ENCODE measurements at places on chromosomes 11 and 22. TPM values are rescaled to one million over a fixed set of nuclear protein-coding genes. Genes with fewer than 3 reads are reported as not detected.

Gene GAL
- 80.9 TPM for total RNA-seq

- no peaks in the 10 kb centered on the region for H3K36me3 ChIP-seq
- no peaks in the 10 kb centered on the region for H3K27me3 ChIP-seq
- H3K4me3 ChIP-seq: no peak overlapping the region
- peak; percentile 9 for DNase-seq
- H3K4me1 ChIP-seq: peaks cover 4% of the 10 kb centered on the region
- no peak overlapping the region for H3K27ac ChIP-seq
These were observed 582.3 kb upstream of the CHORDC1 start for GRCh38 chr11:90805172-90805571.

Gene DYNC2H1
- 23.5 TPM for total RNA-seq

Gene PICK1
- total RNA-seq: 28.3 TPM

Gene KDM4E
- total RNA-seq: not detected

Gene BIRC3
- not detected for total RNA-seq

Gene OR8K5
- not detected for total RNA-seq

- peak; percentile 80 for DNase-seq
- peaks cover 14% of the 10 kb centered on the region for H3K36me3 ChIP-seq
- no peak overlapping the region for H3K27ac ChIP-seq
- H3K4me1 ChIP-seq: no peaks in the 10 kb centered on the region
These were observed 25.8 kb downstream of the DDIAS start for GRCh38 chr11:82927264-82927880.

GRCh38 chr11:1559111-1559951 lies 12.7 kb downstream of the DUSP8 start:
- DNase-seq: peak; percentile 84
- peaks cover 35% of the 10 kb centered on the region for H3K4me1 ChIP-seq
- no peaks in the 10 kb centered on the region for H3K36me3 ChIP-seq
- H3K4me3 ChIP-seq: peak overlapping the region; percentile 20
- H3K27me3 ChIP-seq: peaks cover 39% of the 10 kb centered on the region
- no peak overlapping the region for H3K27ac ChIP-seq

- no peaks in the 10 kb centered on the region for H3K4me1 ChIP-seq
- no peak overlapping the region for H3K4me3 ChIP-seq
- H3K27me3 ChIP-seq: no peaks in the 10 kb centered on the region
- DNase-seq: no peak
These were observed 29.6 kb upstream of the DNAJB13 start for GRCh38 chr11:73921180-73921579.

Gene KCNJ1
- not detected for total RNA-seq

Gene PARVB
- total RNA-seq: 15.5 TPM

- no peaks in the 10 kb centered on the region for H3K4me1 ChIP-seq
- DNase-seq: no peak
- no peak overlapping the region for H3K4me3 ChIP-seq
These were observed 22.3 kb upstream of the GLYATL2 start for GRCh38 chr11:58866788-58867187.

Gene SNX32
- 0.49 TPM for total RNA-seq

Gene AMPD3
- 2.1 TPM for total RNA-seq

Gene APOA5
- total RNA-seq: 0.35 TPM

Gene MAJIN
- total RNA-seq: not detected

Gene GLB1L2
- total RNA-seq: 12.3 TPM

Gene SYT7
- total RNA-seq: 7.0 TPM

DNA sequence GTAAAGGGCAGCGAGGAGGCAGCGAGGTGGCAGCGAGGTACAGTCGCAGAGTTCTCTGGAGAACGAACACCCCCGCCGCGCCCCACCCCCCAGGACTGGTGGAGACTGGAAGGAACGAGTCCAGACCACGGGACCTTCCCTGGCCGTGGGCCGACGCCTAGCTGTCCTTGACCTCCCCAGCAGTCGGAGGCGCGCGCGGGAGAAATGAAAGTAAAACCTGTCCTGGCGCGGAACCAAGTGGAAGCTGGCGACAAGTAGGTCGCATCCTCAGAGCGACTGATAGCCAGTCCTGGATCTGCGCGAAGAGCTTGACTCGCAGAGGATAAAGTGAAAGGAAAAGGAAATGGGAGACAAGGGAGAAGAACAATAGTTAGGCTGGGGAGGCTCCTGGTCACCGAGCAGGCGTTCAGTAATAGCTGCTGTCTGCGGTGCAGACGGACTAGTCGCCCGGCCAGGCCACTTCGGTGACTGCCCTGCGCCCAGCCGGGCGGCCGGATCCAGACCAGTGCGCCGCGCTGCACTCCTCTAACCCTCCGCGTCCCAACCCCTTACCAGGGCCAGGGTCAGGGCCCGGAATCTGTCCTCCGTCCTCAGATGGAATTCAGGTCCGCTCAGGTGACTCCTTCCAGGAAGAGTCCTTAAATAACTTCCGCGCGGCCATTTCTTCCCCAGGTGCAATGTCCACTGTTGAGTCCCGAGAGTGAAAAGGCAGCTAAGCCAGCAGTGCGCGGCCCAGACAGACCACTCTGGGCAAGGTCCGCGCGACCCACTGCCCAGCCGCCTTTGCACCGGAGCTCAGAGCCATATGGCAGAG lies 1.9 kb upstream of the ADM start:
- peak; percentile 71 for DNase-seq
- H3K4me3 ChIP-seq: peak overlapping the region; percentile 92
- no peak overlapping the region for H3K27ac ChIP-seq
- H3K4me1 ChIP-seq: peaks cover 18% of the 10 kb centered on the region
- H3K36me3 ChIP-seq: no peaks in the 10 kb centered on the region

GRCh38 chr11:96328395-96329010 lies 14.5 kb downstream of the MAML2 start:
- H3K27me3 ChIP-seq: no peaks in the 10 kb centered on the region
- no peaks in the 10 kb centered on the region for H3K36me3 ChIP-seq
- no peak for DNase-seq
- no peak overlapping the region for H3K4me3 ChIP-seq

DNA sequence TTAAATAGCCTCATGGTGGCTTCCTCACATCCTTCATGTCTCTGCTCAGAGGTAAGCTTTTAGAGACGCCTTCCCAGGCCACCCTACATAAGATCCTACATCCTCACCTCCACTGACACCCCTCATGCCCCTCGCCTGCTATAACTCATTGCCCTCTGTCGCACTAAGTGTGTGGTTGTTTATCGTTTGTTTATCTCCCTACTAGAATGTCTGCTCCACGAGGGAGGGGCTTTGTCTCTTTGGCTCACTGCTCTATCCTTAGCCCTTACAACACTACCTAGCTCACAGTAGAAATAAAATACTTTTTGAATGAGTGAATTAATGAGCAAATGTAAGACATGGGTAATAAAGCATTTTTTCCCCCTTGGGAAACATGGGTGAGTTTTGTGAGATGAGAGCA lies 1.3 kb upstream of the CBLIF start:
- peaks cover 15% of the 10 kb centered on the region for H3K4me1 ChIP-seq
- H3K27ac ChIP-seq: no peak overlapping the region

DNA sequence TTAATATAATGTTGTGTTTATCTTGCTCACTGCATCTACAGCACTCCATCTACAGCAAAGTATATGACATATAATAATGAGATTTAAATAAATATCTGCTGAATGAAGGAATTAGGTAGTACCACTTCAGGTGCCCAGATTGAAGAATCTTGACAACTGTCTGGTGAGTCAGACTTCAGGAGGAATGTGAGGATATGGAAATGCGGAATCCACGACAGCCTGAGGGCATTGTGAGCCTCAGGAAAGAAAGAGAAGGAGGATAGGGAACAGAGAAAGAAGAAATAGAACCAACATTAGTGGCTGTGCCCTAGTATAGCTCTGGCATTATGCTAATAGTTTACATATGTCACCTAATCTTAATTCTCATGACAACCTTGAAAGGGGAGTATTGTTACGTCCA lies 304.4 kb downstream of the AASDHPPT start:
- DNase-seq: peak; percentile 53
- H3K36me3 ChIP-seq: no peaks in the 10 kb centered on the region
- H3K4me3 ChIP-seq: no peak overlapping the region
- no peaks in the 10 kb centered on the region for H3K27me3 ChIP-seq
- H3K27ac ChIP-seq: no peak overlapping the region

GRCh38 chr11:67167719-67168118 lies 48.7 kb downstream of the KDM2A start:
- no peaks in the 10 kb centered on the region for H3K27me3 ChIP-seq
- no peaks in the 10 kb centered on the region for H3K36me3 ChIP-seq
- DNase-seq: no peak
- H3K4me1 ChIP-seq: no peaks in the 10 kb centered on the region
- H3K4me3 ChIP-seq: no peak overlapping the region

- no peak for DNase-seq
- no peaks in the 10 kb centered on the region for H3K27me3 ChIP-seq
- no peaks in the 10 kb centered on the region for H3K4me1 ChIP-seq
- H3K4me3 ChIP-seq: no peak overlapping the region
- H3K27ac ChIP-seq: no peak overlapping the region
- no peaks in the 10 kb centered on the region for H3K36me3 ChIP-seq
These were observed 69.1 kb downstream of the FCHSD2 start for GRCh38 chr11:73072935-73073481.

DNA sequence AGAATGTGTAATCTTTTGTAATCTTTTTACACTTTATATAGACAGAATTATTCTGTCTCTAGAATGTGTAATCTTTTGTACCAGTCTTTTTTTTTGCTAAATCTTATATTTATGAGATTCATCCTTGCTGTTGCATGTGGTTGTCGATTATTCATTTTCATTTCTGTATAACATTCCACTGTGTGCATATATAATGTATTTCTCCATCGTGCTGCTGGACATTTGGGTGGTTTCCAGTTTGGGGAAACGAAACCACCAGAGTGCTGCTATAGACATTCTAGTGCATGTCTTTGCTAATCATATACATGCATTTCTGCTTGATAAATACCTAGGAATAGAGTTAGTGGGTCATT lies 146.5 kb downstream of the GRIK4 start:
- no peak overlapping the region for H3K4me3 ChIP-seq
- no peak overlapping the region for H3K27ac ChIP-seq
- H3K27me3 ChIP-seq: no peaks in the 10 kb centered on the region

DNA sequence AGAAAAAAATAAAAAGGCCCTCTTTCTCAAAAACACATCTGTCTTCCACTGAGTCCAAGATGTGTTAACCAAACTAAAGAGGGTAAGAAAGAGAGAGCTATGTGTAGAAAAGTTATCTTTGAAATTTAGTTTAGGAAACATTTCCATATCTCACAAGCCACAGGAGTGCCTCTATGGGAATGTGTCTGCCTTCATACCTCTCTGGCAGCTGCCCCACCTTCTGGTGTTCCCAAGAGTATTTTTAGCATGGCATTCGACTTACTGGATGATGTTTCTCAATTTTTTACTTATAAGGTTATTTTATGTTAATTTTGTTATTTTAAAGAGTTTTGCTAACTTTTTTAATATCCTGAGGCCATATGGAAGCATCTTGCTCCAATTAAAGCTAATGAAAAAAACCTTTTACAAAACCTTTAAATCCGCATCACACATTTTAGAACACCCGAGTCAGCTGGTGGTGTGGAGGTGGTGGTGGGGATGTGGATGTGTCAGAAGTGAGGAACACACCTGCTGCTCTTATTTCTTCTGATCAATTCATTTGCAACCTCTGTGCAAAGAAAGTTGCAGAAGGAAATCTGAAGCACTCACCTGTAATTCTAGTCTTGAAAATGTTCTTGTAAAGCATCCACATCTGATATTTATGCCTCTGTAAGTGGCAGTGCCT lies 112.2 kb downstream of the NCAM1 start:
- no peaks in the 10 kb centered on the region for H3K27me3 ChIP-seq
- H3K36me3 ChIP-seq: no peaks in the 10 kb centered on the region
- H3K4me1 ChIP-seq: peaks cover 7% of the 10 kb centered on the region
- no peak for DNase-seq
- no peak overlapping the region for H3K27ac ChIP-seq

GRCh38 chr11:25180187-25180586 lies 683.3 kb downstream of the LUZP2 start:
- H3K4me3 ChIP-seq: no peak overlapping the region
- DNase-seq: no peak
- no peaks in the 10 kb centered on the region for H3K4me1 ChIP-seq
- H3K27ac ChIP-seq: no peak overlapping the region

GRCh38 chr11:110713449-110713776 lies 1.2 kb upstream of the ARHGAP20 start:
- H3K27me3 ChIP-seq: peaks cover 70% of the 10 kb centered on the region
- no peak overlapping the region for H3K27ac ChIP-seq
- peak overlapping the region; percentile 82 for H3K4me3 ChIP-seq
- H3K4me1 ChIP-seq: peaks cover 4% of the 10 kb centered on the region

Gene CDC42BPG
- 11.6 TPM for total RNA-seq

Gene KCNJ5
- not detected for total RNA-seq

Gene GPR152
- not detected for total RNA-seq

DNA sequence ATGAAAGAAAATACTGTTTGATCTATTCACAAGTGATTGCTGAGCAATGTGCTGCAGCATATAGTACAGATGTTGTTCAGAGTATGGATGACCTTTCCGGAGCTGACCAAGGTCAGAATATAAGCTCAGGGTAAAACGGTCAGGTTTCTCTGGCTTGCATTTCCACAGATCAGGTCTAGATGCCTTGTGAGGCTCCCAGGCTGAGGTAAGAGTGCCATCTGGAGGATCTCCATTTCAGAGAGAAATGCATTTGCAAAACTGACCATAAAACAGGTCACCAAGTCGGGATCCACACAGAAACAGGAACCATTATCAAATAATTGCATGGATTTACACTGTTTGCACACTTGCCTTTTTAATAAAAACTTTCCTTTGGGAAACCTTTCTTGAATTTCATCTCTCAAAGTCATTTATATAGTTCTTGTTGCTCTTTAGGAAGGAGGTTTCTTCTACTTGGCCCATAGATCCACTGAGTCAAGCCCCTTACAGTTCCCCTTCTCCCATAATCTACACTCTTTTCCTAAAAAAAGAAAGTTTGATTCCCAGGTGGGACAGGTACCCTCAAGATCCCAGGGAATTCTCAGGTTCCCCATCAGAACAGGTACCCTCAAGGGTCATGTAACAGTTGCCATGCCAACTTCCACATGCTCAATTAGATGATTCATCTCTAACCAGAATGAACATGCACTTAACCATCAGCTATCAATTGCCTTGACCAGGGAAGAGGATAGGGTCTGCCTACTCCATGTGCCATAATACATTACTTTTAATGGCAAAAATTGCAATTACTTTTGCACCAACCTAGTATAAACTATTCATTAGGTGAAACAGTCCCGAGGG lies 25.0 kb upstream of the TMPRSS5 start:
- DNase-seq: peak; percentile 72
- H3K4me1 ChIP-seq: no peaks in the 10 kb centered on the region
- no peak overlapping the region for H3K4me3 ChIP-seq

- H3K27me3 ChIP-seq: no peaks in the 10 kb centered on the region
- no peak overlapping the region for H3K4me3 ChIP-seq
- peaks cover 33% of the 10 kb centered on the region for H3K36me3 ChIP-seq
- no peaks in the 10 kb centered on the region for H3K4me1 ChIP-seq
- DNase-seq: no peak
- H3K27ac ChIP-seq: no peak overlapping the region
These were observed 9.4 kb downstream of the TUG1 start for GRCh38 chr22:30978304-30978962.

Gene OR1S2
- total RNA-seq: not detected

- peak overlapping the region; percentile 98 for H3K4me3 ChIP-seq
- no peak overlapping the region for H3K27ac ChIP-seq
- DNase-seq: peak; percentile 84
- no peaks in the 10 kb centered on the region for H3K36me3 ChIP-seq
- peaks cover 64% of the 10 kb centered on the region for H3K4me1 ChIP-seq
These were observed 838 bp downstream of the BCL9L start for GRCh38 chr11:118924591-118925585.

Gene SMDT1
- total RNA-seq: 4.9 TPM

All from GM23338 (cell line).